Activated CD4-positive, CD25-positive, alpha-beta regulatory T cell treated with anti-CD3 and anti-CD28 coated beads, Interleukin-2, amount 50 U/mL, for 24 hours (primary cell): ENCODE measurements at places on chromosomes 2 and 18.

DNA sequence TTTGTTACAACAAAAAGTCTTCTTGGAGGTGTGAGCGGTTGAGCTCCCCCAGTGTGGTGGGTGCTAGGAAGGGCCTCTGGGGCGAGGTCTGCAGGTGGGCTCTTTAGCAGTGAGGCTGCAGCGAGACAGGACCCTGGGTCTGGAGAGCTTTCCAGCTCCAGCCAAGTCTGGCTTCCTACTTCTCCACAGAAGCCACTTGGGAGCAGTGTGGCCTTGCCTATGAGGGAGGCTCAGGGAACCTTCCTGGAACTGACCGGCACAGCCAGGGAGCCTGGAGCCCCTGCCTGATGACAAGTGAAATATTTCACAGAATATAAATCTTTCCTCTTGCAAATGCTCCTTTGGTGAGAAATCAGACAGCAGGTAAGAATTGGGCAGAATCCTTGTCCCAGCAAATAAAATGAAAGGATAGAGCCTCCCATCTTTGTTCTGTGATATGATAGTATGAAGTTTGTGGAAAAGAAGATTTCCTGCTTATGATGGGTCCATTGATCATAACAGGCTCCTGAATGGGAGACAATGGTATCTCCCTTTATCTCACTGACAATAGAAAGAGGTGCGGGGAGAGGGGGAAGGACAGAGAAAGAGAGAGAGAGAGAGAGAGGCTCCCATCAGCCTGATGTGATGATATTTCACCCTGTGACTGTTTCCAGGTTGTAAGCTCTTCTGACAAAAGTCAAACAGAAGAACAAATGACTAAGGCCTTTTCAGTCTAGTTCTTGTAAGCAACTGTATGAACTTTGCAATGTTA is 289.8 kb upstream of the SPRED2 start:
- no peak for ATAC-seq

DNA sequence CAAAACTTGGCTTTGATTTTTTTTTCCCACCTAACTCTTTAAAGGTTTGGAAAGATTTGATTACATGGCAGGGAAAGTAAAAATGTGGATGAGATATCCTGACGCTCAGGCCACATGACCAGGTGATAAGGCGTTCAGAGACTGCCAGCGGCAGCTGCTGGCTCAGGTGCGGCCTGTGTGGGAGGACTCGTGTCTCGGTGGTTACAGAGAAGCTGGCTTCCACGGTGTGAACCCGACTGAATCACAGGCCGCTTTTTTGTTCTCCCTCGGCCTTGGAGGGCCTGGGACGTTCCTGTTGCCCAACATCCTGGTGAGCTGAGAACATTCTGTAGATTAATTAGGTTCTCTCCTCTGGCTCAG is 124.2 kb upstream of the ZNF516 start:
- ATAC-seq = no peak

DNA sequence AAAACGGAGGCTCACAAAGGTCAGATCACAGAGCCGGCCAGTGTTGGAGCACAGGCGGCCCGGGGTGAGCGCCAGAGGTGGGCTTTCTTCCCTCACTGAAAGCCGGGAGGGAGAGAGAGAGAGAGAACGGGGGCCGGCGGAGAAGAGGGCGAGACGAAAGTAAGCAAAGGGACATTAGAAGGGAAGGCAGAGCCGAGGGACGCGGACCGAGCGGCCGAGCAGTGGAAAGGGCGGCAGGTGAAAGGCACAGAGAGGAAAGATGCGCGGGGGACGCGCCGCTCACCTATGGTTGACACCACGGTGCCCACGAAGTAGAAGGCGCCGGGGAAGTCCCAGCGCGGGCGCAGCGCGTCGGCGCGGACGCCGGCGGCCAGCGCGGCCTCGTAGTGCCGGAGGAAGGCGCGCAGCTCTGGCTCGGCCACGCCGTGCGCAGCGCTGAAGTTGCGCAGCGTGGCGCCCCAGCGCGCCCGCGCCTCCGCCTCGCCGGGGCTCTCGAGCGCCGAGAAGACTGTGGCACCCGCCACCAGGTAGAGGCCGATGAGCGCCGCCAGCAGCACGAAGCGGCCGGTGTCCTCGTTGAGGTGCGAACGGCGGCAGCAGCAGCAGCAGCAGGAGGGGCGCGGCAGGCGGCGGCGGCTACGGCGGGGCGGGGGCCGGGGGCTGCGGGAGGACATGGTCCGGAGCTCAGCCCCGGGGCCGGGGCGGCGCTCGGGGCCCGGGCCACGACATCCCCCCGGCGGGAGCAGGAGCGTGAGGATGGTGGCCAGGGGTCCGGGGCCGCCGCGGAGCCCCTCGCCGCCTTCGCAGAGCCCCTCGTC is 166.9 kb downstream of the MSH2 start:
- ATAC-seq = no peak

DNA sequence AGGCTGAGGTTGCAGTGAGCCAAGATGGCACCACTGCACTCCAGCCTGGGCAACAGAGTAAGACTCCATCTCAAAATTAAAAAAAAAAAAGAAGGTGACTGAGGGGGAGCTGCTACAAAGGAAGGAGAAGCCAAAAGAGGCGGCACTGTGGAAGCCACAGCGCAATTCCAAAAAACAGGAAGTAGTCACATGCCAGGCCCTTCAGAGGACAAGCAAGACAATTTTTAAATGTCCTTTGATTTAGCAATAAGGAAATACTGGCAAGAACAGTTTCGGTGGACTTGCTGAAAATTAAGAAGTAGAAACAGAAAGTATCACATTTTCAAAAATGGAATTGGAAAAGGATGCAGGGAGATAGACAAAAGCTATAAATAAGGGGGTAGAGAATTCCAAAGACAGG is 122.8 kb downstream of the OSBPL1A start:
- no peak for ATAC-seq

- no peak for ATAC-seq
Measured at GRCh38 chr2:35365859-35366258, 989.7 kb upstream of the CRIM1 start.

DNA sequence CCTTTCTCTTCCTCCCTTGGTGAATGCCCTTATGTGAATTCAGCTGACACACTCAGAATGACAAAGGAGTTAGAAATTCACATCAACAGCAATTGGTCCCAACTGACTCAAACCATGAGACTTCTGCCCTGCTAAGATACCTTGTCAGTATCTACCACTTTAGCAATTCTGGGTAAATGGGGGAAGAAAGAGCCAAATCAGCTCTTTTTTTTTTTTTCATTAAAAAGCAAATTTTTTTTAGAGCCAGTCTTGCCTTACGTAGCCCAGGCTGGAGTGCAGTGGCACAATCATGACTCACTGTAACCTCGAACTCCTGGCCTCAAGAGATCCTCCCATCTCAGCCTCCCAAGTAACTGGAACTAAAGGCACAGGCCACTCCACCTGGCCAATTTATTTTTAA is 1.7 kb upstream of the PPP4R1 start:
- ATAC-seq = no peak

DNA sequence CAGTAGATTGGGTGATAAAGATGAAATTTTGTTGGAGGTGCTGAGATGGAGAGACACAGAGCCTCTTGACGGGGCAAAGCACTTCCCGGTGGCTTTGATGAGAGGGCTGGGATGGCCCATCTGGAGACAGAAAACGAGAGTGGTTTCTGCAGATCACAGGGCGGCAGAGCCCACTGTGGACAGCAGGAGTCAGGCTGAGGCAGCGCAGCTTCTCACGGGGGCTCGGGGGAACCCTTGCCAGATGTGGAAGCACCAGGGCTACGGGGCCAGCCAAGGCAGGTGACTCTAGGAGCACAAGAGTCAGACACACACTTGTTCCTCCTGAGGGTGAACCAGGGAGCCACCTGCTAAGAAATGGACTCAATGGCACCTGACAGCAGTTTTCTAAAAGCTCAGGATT is 78.5 kb downstream of the TPO start:
- ATAC-seq = no peak

DNA sequence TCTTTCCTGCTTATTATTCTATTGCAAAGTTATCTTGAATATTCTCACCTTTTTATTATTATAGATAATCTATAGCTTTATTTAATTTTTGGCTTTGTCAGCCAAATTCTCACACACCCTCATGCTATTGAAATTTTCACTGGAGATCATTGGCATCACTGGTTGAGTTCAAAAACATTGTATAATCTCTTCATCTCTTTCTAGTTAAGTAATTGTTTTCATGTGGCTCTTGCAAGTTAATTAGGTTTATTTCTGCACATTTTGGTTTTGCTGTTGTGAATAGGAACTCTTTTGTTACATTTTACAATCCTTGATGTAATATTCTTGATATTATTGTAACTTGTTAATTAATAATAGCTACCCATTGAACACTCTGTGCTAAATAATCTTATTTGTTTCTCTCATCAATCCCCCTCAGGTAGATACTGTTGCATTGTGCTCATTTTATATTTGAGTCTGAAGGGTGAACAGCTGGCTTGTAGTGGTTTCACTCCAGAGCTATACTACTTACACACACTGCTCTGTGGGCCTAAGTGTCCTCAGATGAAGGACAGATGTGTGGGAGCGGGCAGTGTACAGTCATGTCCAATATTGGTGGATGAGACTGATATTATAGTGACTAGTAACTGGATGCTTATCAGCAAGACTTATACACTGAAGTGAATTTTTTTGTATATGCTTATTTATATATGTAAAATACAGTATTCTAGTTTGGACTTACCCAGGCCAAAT is 112.7 kb downstream of the LCLAT1 start:
- ATAC-seq = no peak
